ENCODE measurements at places on chromosomes 5 and 9.

- DNase-seq: no peak
Observed at GRCh38 chr9:88237479-88237961, 99.2 kb upstream of the SPATA31C2 start.

DNA sequence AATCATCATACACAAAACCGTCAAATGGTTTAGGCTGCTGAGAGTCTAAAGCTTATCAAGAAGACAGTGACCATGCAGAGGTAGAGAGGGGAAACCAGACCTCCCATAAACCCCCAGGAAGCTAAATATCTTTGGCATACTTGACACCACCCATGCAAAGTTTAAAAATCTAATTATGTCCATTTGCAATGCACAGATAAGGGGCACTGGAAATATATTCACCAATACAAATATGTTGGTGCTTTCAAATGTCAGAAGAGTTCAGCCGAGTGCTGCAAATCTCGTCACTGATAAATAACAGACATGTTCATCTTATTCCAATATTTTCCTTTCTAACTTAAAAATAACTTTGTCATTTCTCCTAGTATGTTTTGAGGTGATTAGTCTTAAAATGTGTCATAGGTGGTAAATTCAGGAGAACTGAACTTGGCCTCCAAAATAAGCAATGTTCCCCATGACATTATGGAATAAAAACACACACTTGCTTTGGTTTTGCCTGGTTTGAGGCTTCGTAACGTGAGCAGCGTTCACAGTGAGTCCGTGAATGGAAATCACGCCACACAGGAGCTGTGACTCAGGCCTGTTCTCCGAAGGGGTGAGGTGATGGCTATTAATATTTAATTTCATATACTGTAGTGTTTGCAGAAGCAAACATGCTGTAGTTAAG, 182.2 kb downstream of the AOPEP start:
- DNase-seq: no peak

DNA sequence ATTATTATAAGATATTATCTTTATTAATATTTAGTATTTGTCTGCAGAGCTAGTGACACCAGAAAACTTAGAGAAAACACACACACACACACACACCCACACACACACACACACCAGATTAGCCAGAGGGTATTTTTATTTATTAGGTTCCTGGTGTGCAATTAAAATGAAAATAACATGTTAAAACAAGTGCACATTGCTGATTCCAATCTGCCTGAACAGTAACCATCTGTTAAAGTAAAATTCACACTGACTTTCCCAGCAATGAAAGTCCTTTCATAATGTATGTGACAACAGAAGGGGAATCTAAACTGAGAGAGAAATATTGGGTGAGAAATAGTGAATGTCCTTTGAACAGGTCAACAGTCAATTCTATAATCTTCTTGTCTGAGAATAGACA, 2323.5 kb upstream of the ACO1 start:
- DNase-seq: no peak

DNA sequence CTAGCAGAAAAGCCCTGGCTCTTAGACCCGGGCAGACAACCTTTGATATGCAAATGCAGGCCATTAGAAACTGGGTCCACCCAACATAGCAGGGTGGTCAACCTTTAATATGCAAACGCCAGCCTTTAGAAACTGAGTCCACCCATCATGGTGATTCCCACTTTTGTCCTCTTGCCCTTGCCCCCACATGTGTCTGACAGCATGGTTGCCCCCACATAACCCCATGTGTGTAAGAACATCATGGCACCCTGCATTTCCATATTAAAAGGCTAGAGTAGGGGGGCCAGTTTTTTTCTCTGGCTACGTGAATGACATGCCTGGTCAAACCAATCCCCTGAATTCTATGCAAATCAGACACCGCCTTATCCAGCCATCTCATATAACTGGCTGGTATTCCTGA, 273.2 kb upstream of the PRDM9 start:
- no peak for DNase-seq

DNA sequence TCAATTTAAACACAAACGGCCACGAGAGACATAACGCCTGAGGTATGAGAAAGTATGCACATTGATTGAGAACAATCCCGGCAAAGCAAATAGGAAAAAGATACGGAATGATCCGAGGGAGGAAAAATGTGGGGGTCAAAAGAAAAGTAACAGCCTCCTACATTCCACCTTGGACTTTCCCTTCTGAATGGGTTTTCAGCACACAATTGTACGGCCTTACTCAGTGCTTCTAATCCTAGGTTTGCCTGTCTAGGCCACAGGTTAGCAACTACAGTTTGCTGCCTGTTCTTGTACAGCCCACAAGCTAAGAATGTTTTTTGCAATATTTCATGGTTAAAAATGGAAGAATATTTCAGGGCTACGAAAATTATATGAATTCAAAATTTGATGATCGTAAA, 46.2 kb upstream of the RNF20 start:
- DNase-seq: no peak

DNA sequence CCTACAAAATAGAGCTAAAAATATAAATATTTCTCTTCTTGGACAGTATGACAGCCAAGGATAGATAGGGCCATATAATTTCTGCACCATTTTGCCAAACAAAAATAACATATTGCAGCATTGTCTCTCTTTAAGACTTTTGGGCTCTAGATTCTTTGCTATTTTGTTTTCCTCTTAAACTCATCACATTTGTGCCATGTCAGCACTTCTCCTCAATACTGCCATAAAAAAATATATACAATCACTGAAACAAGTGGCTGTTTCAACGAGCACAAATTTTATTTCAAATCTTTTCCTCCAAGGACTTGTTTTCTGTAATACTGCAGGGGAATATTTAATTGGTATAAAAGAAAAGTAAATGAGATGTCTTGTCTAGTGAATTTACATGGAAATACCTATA, 1570.0 kb upstream of the NUDT12 start:
- no peak for DNase-seq

DNA sequence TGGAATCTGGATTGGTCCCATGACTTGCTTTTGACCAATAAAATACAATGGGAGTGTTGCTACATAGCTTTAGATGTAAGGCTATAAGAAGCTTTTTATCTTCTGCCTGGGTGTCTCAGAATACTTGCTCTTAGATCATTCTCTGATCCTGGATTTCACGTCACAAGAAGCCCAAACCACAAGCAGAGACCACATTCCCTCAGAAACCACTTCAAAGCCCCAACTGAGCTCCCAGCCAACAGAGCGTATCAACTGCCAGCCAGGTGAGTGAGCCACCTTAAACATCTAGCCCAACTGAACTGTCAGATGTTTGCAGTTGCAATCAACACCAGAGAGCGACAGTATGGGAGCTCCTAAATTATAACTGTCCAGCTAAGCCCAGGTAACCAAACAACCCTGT, 687.1 kb downstream of the TLE1 start:
- no peak for DNase-seq

- no peak for DNase-seq
Observed at GRCh38 chr9:14179449-14179848, 134.5 kb downstream of the NFIB start.

GRCh38 chr9:123387686-123388085, 31.7 kb downstream of the CRB2 start:
- no peak for DNase-seq

DNA sequence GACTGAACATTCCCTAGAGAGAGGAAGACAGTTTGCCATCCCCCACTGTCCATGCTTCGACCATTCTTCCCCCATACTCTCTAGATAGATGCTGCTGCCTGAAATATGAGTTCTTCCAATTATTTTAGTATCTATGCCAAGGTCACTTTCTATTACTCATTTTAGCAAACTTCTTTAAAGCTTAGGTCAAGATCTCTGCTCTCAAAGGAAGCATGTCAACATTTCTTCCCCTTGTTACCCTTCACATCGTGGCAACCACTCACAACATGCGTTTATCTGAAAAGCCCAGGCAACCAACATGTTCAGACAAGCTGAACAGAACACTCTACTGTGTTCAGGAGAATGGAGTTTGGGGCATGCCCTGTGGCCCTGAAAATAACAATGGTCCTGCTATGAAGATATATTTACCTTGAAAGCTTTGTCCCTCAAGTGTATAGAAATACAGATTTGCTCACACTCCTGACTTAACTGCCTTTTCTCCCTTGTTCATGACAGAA, 138.4 kb upstream of the KIF2A start:
- no peak for DNase-seq

DNA sequence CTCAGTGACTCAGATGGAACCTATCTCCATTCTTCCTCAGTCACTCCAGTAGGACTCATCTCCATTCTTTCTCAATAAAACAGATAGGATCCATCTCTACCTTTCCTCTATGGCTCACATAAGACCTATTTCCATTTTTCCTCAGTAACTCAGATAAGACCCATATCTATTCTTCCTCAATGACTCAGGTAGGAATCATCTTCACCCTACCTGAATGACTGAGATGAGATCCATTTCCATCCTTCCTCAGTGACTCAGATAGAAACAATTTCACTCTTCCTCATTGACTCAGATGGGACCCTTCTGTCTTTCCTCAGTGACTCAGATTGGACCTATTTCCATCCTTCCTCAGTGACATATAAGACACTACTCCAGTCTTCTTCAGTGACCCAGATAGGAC, 165.1 kb downstream of the FBXO4 start:
- no peak for DNase-seq

DNA sequence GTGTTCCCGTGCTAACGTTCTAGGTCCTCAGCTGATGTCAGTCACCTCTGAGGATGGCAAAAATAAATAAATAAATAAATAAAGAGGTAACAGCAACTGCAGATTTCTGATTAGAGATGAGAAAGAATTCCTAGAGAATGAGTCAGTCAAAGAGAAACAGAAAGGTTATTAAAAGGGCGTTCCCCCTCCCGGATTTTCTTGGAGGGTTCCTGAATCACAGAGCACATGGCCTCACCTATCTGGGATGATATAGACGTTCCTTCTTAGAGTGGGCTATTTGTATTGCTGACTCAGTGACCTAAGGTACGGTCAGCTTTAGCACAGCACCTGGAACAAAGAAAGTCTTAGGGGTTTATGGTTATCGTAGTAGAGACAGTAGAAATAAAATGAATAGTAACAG, 30.6 kb downstream of the HTR4 start:
- no peak for DNase-seq

All from stimulated activated CD4-positive, alpha-beta T cell treated with anti-CD3 and anti-CD28 coated beads, TNF-alpha, amount 100 ng/mL, for 24 hours (primary cell).